ENCODE measurements at places on chromosomes 1 and 21.

- DNase-seq: no peak
These were observed 59.8 kb downstream of the MAST2 start for GRCh38 chr1:45863218-45863617.

DNA sequence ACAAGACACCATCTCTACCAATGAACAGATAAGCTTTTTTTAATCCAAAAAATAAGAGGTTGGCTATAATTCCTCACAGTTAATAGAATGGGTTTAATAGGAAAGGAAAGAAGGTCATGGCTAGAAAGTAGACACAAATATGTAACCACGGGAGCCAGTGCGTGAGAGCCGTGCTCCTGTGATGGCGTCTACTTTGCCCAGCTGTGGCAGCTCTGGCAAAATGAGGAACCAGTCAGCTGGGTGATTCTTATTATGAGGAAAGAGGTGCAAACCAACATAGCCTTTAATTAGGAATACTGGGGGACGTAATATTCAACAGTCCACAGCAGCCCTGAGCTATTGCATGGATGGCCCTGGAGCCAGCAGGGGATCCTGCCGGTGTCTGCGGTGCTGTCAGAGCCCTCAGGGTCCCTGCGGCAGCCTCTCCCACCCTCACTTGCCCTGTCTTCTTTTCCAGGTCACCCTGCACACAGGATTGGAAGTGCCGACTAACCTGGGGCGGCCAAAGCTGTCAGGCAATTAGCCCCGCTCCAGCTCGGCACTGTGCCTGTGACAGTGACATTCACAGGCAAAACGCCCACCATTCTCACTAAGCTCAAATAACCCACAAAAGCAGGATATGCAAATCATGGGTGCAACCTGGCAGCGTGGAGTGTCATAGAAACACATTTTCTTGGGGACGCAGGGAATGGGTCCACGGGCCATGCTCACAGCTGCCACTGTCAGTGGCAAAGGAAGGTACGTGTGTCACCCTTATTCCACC lies 25.9 kb upstream of the GNPAT start:
- DNase-seq: no peak

GRCh38 chr21:45352621-45353139 lies 52.3 kb upstream of the COL18A1 start:
- no peak for DNase-seq

- DNase-seq: no peak
These were observed 59.6 kb downstream of the RUNX1 start for GRCh38 chr21:34989337-34990151.

DNA sequence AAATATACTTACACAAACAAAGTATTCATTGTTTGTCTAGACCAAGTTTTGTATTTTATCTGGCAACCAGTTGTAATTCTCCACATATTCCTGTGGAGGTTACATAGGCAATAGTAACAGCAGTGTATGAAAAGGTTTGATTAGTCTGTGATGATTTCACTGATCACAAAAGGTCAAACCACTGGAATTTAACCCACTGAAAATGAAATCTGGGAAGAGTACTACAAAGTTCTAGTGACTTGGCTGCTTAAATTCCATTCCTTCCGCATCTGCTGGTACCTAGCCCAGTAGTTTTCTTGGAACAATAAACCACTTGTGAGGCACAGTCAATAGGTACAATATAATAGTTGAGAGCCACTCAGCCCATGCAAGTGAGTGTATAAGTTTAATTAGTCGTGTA lies 205.4 kb downstream of the NFIA start:
- DNase-seq: no peak

DNA sequence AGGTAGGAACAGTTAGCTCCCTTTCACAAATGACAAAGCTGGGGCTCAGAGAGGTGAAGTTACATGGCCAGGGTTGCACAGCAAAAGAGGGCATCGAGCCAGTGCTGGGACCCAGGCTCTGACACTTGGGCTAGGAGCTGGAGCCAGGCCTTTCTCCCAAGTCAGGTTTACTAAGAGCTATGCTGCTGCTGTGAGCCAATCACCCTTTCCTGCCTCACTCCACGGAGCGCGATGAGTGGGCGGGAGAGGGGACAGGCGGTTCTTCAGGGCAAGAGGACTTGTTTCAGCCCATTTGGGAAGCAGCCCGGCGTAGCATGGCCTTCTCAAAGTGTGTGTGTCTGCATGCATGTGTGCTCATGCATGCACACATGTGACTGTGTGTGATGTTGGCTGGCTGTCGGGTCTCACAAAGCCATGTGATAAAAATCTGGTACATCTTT lies 10.6 kb downstream of the ID3 start:
- DNase-seq: no peak

GRCh38 chr1:7680207-7680954 lies 90.7 kb upstream of the VAMP3 start:
- no peak for DNase-seq

- DNase-seq: no peak
These were observed 9.2 kb downstream of the TNFRSF9 start for GRCh38 chr1:7931446-7931812.
